ENCODE measurements at places on chromosomes 6 and 20.

DNA sequence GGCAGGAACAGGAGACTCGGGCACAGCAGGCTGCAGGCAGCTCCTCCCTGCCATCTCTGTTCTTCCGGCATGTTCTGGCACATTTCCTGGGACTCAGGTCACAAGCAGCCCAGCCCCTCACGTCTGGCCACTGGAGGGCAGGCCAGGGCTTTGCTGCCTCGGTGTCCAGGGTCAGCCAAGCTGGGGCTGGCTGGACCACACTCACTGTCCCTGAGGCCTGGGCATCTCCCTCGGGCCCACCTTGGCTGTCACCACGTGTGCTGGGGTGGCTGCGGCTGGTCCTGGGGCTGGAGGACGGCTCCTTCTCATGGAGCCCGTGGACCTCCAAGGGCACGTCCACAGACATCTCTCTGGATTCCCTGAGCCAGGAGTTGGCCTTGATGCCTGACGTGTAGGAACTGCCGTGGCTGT, 18.5 kb downstream of the FRMD1 start:
- peak; percentile 65 for DNase-seq

DNA sequence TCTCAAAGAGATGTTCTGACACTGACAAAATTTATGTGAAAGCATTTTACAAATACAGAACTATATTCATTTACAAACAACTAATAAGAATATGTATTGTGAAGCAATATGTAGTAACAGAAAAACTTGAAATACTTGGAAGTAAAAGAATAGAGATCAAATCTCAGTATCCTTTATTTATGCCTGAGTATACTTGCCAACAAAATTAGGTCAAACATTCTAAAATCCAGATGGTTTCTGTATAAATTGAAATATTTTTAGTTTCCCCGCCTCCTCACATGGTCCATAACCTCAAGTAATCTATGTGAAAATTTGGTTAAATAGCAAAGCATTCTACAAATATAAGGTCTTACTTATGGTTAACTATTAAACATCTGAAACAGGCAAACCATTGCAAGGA, 545.4 kb downstream of the EYS start:
- no peak for DNase-seq

- DNase-seq = no peak
These were observed 4.7 kb downstream of the LINC00237 start for GRCh38 chr20:21101453-21101931.

GRCh38 chr20:50731930-50732690, 730 bp downstream of the PARD6B start:
- no peak for DNase-seq

DNA sequence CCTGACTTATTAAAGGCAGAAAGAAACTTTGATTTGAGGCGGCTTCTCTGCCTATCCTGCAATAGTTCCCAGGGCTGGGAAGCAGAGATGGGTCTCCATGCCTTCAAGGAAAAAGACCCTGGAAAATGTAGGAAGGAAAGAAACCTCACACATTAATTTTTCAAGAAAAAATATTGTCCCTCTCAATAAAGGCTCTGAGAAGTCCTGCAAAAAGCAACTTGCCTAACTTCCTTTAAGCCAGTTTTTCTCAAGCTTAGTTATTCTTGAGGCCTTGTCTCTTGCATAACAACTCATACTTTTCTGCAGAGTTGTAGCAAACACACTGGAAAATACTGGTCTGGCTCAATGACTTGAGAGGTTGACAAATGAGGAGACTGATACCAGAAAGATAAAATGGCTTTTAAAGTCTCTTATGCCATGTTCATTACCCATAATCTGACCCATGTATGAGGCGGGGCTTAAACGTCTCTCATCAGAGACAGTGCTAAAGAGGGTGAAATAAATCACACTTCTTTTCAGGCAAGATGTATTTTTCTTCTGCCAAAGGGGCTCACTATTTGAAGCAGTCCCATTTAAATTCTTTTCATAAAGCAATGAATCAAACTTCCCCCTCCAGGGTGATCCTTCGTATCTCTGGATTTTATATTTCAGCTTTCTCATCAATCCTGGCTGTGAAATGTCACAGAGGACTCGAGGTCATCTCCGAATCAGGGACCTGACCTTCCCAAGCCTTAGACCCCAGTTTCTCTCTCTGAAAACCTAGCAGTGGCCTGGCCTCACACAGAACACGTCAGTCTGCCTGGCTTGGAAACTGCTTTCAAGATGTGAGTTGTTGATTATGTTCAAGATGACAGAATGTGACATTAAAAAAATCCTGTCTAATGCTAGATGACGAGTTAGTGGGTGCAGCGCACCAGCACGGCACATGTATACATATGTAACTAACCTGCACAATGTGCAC, 82.3 kb upstream of the KCNG1 start:
- DNase-seq = peak; percentile 24

- no peak for DNase-seq
These were observed 16.2 kb downstream of the GABRR2 start for GRCh38 chr6:89298680-89299465.

DNA sequence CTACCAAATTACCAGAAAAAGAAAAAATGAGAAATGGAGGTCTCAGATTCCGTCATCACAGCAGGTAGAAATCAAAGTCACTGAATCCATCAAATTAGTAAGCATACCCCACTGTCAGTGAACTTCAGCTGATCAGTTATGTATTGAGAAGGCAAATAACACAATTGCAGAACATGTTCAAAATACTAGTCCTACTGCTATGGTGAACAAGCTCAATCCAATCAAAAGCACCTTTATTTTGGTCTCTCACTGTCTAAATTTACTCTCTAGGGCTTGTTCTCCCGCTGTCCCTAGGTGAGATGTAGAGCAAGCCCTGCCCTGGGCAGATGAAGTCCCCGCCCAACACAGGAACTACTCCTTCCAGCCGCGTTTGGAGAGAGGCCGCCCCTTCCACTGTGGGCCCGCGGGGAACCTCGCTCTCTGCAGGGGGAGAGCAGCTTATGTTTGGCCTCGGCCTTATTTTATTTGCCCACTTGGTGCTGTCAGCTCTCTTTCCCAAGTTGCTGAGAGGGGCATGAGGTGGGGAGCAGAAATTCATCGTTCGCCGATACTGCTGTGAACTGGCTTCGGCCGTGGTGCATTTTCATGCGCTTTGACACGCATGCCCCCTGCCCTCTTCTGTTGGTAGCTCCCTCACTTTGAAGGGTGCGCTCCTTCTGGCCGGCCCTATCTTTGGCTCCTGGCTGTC, 14.3 kb upstream of the MAP1LC3A start:
- peak; percentile 24 for DNase-seq

GRCh38 chr6:36343109-36343680, 6.5 kb upstream of the BNIP5 start:
- DNase-seq = no peak

GRCh38 chr20:50301165-50301564, 110.5 kb downstream of the CEBPB start:
- no peak for DNase-seq

GRCh38 chr6:113361014-113361645, 496.0 kb upstream of the MARCKS start:
- no peak for DNase-seq

- no peak for DNase-seq
These were observed 295.8 kb downstream of the PREX1 start for GRCh38 chr20:48532028-48532427.

DNA sequence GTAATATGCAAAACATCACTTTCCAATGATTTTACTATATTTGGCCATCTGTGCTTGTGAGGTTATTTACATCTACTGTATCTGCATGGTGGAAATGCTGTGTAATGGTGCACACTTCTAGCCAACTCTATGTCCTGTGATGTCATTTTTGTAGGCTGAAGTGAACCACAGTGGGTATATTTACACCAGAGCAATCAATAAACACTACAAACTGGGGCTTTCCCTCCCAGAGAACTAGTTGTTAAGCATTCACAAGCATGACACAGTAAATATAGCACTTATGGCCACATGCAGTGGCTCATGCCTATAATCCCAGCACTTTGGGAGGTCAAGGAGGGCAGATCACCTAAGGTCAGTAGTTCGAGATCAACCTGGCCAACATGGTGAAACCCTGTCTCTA, 4.9 kb downstream of the SLC22A2 start:
- no peak for DNase-seq

DNA sequence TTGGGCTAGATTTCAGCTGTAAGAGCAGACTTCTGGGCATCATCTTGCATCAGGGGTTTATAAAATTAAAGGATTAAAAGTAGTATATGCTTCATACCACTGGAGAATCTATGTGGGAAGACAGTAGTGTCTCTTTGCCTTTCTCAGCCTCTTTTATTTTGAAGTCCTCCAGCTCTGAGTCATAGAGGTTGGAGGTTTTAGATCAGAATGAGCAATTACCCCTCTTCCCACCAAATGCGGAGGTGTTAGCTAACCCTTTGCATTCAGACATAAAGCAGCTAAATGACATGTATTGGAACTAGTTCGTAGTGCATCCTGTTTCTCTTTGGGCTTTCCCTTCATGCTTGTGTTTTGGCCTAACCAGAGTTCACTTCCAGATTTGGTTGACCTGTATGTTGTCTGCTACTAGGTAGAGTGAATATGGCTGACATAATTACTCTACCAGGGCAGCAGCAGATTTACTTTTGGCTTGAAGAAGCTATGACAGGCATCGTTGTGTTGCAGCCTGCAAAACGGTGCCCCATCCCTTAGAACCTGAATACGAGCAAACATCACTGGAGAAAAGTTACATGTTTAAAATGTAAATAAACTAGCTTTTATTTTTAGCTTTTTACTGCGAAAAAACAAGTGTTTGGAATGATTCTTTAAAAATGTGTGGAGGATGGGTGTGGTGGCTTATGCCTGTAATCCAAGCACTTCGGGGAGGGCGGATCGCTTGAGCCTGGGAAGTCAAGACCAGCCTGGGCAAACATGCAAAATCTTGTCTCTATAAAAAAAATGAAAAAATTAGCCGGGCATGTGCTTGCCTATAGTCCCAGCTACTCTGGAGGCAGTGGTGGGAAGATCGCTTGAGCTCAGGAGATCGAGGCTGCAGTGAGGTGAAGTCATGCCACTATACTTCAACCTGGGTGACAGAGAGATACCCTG, 82.2 kb downstream of the MYO6 start:
- DNase-seq = no peak

DNA sequence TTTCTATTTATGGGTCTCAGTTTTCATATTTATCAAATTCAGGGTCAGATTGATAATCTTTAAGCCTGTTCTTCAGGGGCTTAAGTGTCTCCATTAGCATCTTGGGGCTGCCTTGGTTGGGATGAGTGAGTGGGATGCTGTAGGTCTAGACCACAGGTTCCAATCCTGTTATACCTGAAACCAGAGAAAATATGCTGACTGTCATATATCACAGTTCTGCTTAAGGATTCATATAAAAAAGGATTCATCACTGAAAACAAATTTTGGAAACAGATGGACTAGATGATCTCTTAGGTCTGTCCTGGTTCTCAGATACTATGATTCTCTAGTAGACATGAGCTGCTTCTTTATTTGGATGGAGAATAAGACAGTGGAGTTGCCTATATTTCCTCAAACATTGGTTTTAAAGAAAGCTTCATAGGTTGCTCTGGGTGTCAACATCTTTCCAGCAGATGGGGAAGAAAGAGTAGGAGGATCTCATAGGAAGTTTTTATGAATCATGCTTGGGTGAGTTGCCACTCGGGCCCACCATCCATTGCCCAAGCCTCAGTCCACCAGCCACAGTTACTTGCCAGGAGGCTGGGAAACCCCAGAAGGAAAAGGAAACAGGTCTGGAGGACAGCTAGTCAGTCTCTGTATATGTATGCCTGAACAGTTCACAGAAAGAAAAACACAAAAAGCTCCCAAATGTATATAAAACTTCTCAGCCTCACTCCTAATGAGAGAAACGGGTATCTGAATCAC, 42.9 kb upstream of the MAP7 start:
- peak; percentile 64 for DNase-seq

GRCh38 chr6:157541618-157542413, 160.8 kb downstream of the ZDHHC14 start:
- peak; percentile 61 for DNase-seq

- peak; percentile 51 for DNase-seq
These were observed 139.1 kb downstream of the BTBD3 start for GRCh38 chr20:12056839-12057238.

DNA sequence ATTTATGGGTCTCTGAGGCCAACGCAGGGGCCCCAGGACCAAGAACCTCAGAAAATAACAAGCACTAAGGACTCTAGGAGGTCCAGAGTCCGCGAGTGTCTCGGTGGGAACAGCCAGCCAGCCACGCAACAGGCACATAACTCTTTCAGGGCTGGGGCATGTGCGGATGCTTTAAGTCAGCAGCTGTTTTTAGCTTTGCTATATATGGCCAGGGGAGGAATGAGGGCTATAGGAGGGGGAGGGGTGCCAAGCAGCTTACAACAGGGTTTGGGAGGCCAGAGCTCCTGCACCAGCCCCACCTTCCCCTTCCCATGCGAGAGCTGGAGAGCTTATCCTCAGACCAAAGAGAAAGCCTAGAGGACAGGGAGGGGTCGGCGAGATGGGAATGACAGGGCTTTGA, 6.2 kb downstream of the JPH2 start:
- peak; percentile 44 for DNase-seq

DNA sequence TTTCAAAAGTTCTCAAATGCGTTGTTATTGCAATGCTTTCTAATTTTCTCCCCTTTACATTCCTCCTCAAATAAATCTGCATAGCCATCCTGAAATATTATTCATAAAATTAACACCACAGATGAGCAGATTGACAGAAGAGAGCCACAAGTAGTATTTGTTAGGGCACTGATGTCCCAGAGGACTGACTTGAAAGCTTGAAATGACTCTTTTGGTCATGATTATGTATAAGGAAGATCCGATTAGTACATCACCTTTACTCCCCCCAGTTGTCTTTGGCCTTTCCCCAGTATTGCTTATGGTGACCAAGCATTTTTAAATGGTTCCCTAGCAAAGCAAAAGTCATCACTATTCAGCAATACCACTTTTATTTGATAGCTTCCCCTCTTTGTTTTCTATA, 187.6 kb downstream of the ADAT2 start:
- DNase-seq = no peak

- no peak for DNase-seq
These were observed 6.5 kb downstream of the DDR1 start for GRCh38 chr6:30890646-30891449.

DNA sequence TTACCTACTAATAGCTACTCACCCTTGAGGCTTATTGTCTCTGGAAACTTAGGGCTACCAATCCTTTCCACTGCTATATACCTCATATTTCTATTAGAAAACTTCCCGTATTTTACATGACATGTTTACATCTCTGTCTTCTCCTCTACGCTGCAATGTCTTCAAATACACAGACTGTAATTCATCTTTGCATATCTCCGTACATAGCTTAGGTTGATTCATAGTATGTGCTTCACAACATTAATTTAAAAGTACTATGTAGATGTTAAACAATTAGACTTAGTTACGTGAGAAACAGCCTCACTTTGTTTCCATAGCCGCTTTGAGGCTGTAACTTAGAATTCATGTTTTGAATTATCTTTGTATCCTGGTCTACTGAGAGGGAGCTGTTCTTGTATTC, 35.1 kb upstream of the FKBP1C start:
- no peak for DNase-seq

Measured in cardiac muscle cell (in vitro differentiated cells and primary cell).